Iris pigment epithelial cell (primary cell): ENCODE measurements at places on chromosomes 3 and 15.

GRCh38 chr3:144663456-144664436, 692.1 kb downstream of the DIPK2A start:
- no peak for DNase-seq

- no peak for DNase-seq
These were observed 25.0 kb downstream of the TBC1D2B start for GRCh38 chr15:78052545-78052944.

- no peak for DNase-seq
These were observed 294.3 kb upstream of the ICE2 start for GRCh38 chr15:60773255-60773654.

DNA sequence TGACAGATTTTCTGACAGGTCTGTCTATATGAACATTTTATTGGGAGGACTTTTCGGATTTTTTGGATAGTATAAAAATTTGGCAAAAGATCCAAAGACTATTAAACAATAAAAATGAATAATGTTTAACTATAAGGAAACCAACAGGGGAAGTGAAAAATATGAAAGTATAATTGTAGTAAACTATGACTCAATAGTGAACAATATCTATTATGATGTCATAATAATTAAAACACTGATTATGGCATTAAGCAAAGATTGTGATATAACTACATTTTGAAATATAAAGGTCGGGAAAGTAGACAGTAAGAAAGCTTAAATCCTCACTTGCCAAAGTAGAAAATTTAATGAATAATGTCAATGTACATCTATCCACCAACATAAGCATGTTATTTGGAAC, 44.3 kb upstream of the CNTN6 start:
- no peak for DNase-seq

GRCh38 chr15:72890043-72890442, 106.5 kb upstream of the ADPGK start:
- no peak for DNase-seq

GRCh38 chr3:100957261-100957986, 35.8 kb downstream of the ABI3BP start:
- peak; percentile 64 for DNase-seq

- peak; percentile 86 for DNase-seq
These were observed at the start of gene MED12L for GRCh38 chr3:151085227-151085888. Gene MED12L (plus strand): TSS chr3:151085664. CDS start chr3:151086927, 1,263 bp downstream.

GRCh38 chr15:55334997-55335396, 16.0 kb downstream of the PIGB start:
- peak; percentile 41 for DNase-seq

DNA sequence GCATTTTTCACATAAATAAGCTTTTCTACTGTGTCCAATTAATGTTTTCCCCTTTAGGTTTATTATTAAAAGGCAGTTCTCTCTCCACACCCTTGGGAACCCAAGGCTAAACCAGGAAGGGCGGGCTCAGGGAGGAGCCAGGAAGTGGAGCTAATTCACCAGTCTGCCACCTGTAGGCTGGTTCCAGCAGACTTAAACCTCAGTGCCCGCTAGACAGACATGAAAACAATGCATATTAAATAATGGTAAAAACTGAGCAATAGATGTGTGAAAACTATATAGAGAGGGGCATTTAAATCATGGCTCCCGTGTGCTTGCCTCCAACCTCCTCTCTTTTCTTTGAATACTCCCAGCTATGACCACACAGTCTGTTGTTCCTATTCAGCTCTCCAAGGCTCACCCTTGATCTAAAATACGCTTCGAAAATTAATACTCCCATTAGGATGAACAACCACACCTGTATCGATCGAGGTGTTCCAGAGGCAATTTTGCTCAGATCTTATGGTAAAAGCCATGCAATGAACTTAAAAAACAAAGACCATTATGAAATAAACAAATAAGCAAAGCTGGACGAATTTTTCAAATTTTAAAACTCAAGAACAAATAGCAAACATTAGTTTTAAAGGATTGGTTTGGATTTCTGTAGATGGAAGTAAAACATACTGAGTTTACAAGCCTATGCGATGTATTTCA, 253.3 kb downstream of the TJP1 start:
- DNase-seq = no peak

DNA sequence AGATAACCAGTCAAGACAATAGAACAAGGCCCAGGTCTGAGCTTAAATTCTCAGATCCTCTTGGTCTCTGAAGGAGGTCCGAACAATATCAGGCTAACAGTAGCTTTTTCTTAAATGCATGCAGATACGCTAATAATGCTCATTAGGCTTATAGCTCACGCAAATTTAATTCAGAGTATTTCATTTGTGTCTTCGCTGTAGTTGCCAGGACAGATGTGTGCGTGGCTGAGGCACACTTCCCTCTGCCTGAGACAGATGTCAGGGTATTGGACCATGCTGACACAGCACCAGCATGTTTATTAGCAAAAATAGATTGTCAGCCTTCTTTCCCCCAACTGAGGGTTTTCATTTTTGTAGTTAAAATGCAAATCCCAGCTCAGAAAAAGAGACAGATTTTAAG, 102.9 kb upstream of the BFSP2 start:
- DNase-seq = no peak

GRCh38 chr3:57006949-57007419, 53.5 kb upstream of the SPATA12 start:
- DNase-seq = peak; percentile 51

DNA sequence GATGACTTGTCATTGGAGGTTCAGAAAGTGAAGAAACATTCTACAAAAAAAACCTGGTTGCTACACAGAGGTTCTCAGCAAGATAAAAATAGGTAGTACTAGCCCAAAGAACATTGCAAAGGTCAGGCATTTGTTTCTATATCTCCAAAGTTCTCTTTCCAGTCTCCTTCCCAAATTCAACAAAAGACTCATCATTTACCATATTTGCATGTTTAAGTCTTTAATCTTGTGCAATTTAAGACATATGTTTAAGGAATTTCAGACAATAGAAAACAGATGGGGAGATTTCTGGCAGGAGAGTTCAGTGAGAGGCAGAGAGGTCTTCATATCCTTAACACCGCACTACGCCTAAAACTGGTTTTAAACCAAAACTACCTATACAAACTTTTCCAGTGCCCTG, 173.8 kb upstream of the THBS1 start:
- peak; percentile 36 for DNase-seq

- DNase-seq = peak; percentile 47
These were observed 26.8 kb upstream of the ELP6 start for GRCh38 chr3:47540281-47540680.

GRCh38 chr3:172082269-172082668, 42.9 kb downstream of the FNDC3B start:
- DNase-seq = peak; percentile 90

- DNase-seq = no peak
These were observed 49.1 kb downstream of the CCNL1 start for GRCh38 chr3:157110761-157111278.

DNA sequence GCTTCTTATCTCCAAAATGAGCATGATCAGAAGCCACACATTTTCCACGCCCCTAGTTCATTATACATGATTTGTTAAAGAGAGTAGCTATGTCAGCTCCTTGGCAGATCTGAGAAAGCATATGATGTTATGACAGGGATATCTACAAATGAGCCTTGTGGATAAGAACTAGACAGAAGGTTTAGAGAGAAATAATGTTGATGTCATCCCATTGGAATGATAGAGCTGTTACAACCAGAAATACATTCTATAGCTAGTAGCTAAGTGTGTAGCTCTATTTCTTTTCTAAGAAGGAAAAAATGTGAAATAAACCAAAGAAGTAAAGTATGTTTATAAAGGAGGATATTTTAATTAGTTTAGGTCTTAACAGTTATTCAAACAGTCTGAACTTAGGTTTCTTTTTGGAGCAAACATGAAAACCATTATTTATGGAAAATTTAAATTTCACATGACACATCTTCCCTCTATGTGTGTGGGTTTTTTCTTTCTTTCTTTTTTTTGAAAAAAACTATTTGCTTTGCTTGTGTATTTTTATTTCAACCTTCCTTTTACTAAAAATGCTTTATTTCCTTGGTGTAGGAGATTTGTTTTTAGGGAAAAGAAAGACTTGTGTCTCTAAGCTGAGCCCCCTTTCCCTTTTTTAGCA, 167.7 kb downstream of the GHSR start:
- DNase-seq = peak; percentile 93
